ENCODE measurements at places on chromosomes 1 and 21.

- peak; percentile 23 for DNase-seq
Measured at GRCh38 chr21:45555557-45556301, 13.5 kb upstream of the SLC19A1 start.

- no peak for DNase-seq
Measured at GRCh38 chr1:110785055-110785454, 87.9 kb upstream of the CD53 start.

- no peak for DNase-seq
Measured at GRCh38 chr1:187244623-187245022, 415.9 kb downstream of the PLA2G4A start.

- DNase-seq: peak; percentile 65
Measured at GRCh38 chr1:24150234-24151174, 7.6 kb upstream of the IL22RA1 start.

GRCh38 chr1:57831624-57832023 lies 407.8 kb upstream of the DAB1 start:
- DNase-seq: no peak

DNA sequence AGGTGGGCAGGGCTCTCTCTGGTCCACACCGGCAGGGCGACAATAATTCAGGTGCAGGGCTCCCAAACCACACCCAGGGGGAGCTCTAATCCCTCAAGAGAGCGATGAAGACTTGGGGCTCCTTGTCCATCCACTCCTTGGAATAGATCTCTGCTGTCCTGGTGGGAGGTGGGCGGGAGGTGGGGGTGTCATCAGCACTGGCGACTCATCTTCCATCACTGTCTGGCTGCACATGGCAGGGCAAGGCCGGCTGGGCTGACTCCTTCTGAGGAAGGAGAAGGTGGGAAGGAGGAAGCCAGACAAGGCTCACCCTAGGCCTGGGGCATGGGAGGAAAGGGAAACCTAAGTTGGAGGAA lies 29.3 kb downstream of the TNNT2 start:
- no peak for DNase-seq

DNA sequence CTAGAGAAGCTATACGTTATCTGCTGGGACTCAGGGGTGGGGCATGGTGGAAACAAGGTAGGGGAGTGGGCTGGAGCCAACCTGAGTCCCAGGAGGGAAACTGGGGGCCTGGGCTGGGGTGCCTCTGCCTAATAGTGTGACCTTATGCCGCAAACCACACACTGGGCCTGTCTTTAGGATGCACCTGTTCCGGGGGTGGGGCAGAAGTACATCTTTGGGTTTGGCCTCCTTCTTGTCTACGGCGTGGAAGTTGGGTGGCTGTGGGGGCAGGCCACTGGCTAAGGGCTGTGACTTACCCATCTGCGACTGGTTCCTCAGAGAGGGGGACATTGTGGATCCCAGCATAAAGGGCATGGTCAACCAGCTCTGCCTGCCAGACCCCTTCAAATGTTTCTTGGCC lies 44.2 kb downstream of the FAAH start:
- no peak for DNase-seq

Measured in T-helper 1 cell (primary cell).